Activated CD4-positive, alpha-beta T cell treated with anti-CD3 and anti-CD28 coated beads, Interleukin-2, amount 50 U/mL, for 4 hours (primary cell): ENCODE measurements at places on chromosomes 6 and 20.

DNA sequence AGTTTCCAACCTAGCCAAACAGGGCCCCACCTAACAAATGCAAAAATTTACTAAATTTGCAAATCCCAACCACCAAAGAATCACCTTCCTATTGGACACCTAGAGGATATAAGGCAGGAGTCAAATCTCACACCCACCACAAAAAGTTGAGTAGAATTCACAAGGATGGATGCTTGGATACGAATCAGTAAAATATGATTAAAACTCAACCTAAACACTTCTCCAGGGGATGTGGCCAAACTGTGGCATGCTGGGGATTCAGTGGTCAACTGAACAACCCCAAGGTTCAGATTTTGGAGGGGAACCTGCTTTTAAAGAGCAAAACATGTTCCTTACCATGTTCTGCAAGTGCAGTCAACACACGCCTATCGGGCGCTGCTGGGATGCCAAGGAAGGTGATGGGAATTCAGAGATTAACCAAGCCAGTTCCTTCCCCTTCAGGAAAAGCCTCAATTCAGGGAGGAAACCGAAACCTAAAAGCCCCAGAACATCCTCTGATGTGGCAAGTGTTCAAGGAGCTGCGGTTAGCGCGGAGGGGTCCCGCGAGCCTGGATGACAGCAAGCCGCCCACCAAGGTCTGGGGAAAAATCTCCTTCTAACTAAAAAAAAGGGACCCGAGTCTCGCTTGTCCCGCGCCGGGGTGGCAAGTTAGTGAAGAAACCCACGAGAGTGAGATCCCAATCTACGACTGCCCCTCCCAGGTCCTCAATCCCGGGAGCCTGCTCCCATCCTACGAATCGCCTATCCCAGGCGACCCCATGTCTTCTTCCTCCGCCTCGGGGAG lies 902 bp downstream of the SAMHD1 start:
- no peak for DNase-seq

DNA sequence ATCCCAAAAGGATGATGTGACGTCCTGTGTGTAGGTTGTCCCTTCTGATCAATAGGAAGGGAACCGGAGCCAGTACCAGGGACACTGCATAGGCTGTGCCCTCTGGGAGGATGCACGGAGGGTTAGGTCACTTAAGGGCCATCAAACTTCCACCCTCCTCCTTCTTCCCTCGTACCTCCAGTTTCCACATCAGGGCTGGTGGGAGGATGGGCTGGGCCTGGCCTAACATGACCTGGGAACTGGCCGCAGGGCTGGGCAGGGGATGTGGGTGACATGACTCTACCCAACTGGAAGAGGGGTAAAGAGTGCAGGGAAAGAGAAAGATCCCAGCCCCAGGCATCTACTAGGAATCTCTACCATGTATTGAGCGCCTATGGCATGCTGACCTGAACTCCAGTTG lies 46.2 kb upstream of the MDGA1 start:
- DNase-seq, result no peak

DNA sequence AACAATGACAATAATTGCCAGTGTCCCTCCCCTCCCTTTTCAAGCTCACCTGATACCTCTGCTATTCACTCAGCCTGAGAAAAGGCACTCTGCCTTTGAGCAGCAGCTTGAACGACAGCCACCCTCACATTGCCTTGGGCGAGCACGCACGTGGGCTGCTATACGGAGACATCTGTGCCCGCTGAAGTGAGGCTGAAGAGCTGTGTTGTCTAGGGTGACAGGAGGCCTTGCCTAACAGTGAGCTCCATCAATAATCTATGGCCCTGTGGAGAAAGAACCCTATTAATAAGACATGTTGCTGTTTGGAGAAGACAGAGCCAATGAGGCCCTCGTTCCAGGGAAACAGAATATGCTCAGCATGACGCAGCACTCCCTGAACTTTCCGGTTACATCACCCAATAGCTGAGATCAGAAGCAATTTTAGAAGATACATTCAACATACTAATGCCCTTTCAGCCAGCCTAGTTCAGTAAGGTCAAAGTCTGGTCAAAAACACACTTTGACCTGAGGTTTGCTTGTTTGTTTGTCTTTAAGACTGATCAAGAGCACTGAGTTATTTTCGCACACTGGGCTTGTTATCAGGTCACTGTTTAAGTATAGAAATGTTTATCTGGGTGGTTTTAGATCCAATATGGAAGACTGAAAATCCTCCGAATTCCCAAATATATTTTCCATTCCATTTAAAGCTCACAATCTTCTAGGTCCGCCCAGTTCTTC lies 30.6 kb downstream of the RBM24 start:
- DNase-seq, result no peak

GRCh38 chr20:12825226-12825595 lies 183.6 kb upstream of the SPTLC3 start:
- DNase-seq, result no peak

GRCh38 chr6:115885636-115886366 lies 174.9 kb downstream of the FRK start:
- no peak for DNase-seq

GRCh38 chr6:159067334-159067733 lies 22.5 kb upstream of the TAGAP start:
- no peak for DNase-seq

DNA sequence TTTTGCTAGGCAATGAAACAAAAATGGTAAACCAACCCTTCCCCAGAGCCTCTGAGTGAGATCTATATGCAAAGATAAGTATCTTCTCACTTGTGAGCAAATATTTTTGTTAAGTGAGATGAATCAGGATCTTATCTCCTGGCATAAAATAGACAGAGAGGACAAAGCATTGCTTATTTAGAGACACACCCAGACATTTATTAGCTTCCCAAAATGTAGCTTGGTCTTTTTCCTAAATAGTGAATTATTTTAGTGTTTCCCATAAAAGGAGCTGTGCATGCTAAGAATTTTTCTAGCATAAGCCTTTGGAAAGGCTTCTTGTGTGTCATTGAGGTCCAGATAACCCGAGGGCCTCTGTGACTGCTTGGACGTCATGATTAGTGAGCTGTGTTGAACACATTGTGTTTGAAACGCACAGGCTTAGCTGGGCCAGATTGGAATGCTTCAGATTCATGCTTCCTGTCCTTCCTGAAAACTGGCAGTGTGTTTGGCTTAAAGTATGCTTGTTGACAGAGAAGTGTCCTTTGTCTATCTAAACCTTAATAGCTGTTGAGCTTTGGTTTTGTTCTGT lies 16.5 kb downstream of the MTHFD1L start:
- DNase-seq, result no peak

- no peak for DNase-seq
Measured at GRCh38 chr20:5220321-5221060, 93.7 kb downstream of the CDS2 start.

GRCh38 chr20:4774207-4774606 lies 52.5 kb downstream of the PRND start:
- no peak for DNase-seq
